ENCODE measurements at places on chromosomes 5 and 9.

GRCh38 chr5:89232139-89232603 is 349.2 kb upstream of the MEF2C start:
- no peak for DNase-seq

- DNase-seq = no peak
These were observed 1186.6 kb upstream of the SEMA6A start for GRCh38 chr5:117761186-117761585.

DNA sequence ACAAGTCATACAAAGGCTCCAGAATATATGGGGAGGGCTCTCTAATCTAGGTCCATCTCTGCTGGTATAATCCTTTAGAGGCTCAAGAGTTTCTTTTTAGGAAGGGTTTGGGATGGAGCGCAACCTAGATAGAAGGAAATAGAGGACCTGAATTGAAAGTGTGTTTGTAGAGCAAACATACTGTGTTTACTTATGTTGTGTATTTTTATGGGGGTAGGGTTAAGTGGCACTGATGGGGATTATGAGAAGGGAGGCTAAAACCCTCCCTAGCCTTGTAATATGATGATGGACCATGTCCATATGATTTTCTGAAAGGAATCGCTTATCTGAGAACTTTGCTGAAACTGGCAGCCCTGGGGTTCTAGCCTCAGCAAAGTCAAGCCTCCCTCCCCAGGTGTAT is 4.4 kb upstream of the ELL2 start:
- DNase-seq = no peak

DNA sequence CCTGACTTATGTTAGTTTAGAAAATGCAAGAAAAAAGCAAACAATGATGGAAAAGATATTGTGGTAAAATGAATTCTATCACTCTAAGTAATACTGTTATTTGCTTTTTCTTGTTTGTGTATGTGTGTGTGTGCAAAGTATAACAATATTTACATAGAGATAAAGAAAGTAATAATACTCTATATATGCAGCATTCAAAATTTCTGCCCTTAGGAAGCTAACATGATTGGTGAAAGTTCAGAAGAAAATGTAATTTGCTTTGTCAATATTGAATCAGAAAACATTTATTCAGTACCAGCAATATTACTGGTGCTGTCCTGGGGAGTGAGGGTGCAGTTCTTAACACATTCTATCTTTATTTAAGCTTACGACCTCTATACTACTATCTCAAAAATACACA is 12.9 kb upstream of the PRDM9 start:
- no peak for DNase-seq

DNA sequence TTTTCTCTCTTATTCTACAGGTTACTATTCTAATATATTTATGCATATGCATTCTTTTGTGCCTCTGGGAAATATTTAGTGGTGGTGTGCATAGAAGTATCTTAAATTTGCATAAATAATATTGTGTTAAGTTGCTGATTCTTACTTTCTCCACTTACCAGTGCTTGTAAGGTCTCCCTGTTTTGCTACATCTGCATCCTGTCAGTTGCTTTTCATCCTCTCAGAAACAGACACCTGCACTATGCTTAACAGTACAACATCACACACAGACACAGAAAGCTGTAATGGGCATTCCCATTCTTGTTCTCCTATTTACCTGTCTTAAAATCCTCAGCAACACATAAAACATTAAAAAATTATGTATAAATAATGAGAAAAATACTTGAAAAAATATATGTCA is 713.3 kb upstream of the RGMB start:
- no peak for DNase-seq

DNA sequence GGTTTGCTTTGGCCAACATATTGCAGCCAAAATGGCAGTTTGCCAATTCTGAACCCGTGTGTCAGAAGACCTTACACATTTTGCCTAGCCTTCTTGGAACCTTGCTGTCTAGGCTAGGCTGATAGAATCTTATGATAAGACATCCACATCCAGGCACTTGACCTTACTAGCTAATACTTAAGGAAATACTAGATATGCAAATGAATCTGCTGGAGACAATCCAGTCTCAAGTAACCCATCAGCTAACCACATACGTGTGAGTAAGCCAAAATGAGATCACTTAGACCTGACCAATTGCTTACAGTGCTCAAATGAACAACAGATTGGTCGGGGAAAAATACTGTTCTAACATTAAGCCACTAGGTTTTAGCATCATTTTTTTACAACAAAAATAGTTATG is 1504.6 kb upstream of the CDH9 start:
- DNase-seq = no peak

GRCh38 chr5:143574236-143574635 is 170.8 kb upstream of the NR3C1 start:
- DNase-seq = no peak

GRCh38 chr5:42015681-42016080 is 90.6 kb downstream of the FBXO4 start:
- no peak for DNase-seq

- no peak for DNase-seq
These were observed 41.3 kb downstream of the AP3B1 start for GRCh38 chr5:78253201-78253600.

- no peak for DNase-seq
These were observed 277.2 kb upstream of the NR4A3 start for GRCh38 chr9:99544526-99544925.

DNA sequence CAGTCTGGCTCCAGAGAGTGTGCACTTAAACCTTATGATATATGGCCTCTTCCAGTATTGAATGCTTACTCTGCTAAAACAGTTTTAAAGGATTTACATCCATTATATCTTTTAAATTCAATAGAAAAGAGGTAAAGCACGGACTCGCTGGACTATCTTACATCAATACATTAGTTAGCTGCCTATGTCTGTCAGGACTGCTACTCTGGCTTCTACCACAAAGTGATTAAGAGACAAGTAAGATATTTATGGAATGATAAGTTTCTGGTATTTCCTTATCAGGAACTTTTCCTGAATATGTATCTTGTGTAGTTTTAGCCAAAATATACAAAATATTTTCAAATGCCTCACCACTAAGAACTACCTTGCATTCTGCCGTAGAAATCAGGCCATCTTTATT is 295.1 kb downstream of the ISL1 start:
- no peak for DNase-seq

DNA sequence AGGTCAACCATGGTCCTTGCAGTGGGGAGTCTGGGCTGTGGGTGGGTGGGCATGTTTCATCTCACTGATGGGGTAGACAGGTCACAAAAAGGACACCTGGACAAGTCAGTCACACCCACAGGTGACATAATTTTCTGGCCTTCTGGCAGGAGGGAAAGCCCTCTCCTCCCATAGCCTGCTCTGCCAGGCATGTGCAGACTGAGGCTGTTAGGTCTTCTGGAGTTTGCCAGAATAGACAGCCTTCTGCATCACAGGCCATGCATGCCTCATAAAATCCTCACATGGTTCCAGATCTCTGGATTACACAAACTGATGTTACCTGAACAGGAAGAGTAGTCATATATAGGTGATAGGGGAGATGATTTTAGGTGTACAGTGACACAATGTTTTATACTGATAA is 49.1 kb downstream of the ARHGAP26 start:
- DNase-seq = no peak

GRCh38 chr9:134887686-134888602 is 7.3 kb downstream of the FCN2 start:
- DNase-seq = no peak

DNA sequence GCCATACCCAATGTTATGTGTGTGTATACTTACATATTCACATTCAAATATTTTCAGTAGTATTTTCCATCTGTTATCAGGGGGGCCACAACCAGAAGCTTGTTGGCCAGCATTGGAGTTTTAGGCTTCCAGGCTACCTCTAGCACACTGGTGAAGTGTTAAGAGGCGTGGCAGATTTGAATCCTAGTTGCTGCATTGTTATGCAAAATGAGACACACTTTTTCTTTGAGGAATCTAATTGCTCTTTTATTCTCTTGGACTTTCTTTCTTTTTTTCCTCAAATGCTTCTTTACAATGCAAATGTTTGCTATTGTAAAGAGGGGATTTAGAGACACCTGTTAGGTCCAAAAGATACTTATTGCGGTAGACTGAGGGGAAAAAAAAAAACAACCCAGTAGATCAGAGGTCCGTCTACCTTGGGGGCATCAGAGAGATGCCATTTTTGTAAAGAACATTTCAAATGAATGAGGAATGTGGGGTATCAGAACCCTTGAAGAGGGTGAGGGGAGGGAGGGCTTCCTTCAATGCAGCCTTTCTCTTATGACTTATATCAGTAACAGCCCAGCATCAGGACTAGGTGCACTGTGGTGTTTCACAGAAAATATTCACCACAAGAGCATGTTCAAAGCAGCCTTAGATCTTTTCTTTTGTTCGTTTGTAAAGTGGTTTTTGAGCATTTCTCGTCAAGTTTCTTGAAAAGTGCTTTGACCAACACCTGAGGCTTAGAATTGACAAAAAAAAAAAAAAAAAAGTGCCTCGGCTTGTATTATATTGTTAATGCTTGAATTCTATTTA is 3.8 kb downstream of the SMARCA2 start:
- no peak for DNase-seq

DNA sequence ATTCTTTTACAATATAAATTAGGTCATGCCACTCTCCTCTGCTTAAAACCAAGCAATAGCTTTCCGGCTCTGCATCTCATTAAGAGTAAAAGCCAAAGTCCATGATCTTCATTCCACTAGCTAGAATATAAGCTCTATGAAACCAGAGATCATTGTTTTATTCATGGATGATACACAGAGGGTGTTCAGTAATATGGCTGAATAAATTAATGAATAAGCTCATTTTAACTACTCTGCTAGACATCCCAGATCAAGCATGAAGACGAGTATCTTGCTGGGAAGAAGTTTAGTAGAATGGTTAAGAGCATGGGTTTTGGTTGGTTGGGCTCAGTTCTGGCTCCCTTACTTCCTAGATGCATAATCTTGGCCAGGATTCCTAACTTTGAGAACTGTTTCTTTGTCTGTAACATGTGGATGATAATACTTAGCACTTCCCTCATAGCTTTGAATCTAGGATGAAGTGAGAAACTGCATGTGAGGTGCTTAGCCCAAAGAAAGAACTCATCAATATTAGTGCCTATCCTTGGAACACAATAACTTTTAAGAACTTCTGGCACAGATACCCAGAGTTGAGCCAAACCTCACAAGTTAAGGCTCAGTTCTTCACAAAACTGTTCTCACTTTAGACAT is 106.8 kb downstream of the MSX2 start:
- DNase-seq = no peak

- no peak for DNase-seq
These were observed 20.2 kb downstream of the NR2F1 start for GRCh38 chr5:93603078-93603792.

DNA sequence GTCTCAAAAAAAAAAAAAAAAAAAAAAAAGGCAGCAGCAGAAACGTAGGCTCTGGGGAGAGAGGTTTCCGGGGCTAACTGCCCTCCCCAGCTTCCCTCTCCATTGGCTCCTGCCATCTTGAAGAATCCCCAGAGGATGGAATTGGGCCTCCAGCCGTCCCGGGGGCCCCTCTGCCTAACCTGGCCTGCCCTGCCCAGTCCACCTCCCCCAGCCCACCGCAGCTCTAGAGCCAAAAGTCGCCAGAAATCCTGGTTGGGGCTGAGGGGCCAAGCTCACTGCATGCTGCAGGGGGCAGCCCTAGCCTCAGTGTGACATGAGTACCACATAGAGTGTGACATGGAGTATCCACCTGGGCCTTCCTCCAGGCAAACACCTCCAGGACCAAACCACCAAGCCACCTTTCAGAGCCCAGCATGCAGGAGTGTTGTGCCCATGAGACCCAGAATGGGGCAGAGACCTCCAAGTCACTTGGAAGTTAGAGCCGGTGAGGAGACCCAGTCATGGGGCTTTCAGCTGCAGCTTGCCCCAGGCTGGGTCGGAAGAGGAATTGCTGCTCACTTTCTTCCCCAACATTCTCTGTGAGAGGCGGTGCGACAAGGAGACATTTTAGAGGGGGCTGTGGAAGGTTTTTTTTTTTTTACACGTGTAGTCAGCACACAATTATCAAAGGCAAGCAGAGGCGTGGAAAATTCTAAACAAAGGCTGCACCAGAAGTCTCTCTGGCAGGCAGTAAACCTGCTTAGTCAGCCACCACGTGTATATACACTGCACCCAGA is 17.6 kb downstream of the CD74 start:
- no peak for DNase-seq
